ENCODE measurements at places on chromosomes 12 and 14. TPM values are rescaled to one million over a fixed set of nuclear protein-coding genes. Genes with fewer than 3 reads are reported as not detected.

Gene GALNT8
- polyA plus RNA-seq, result 5.4 TPM

Gene GSC
- 0.35 TPM for polyA plus RNA-seq

Gene RIPK3
- 0.32 TPM for polyA plus RNA-seq

Gene NEMP1
- 10.3 TPM for polyA plus RNA-seq

Gene C12orf60
- polyA plus RNA-seq, result 1.3 TPM

Gene ANP32D
- polyA plus RNA-seq, result not detected

Measured in GM23338 (cell line).